NCI-H2081 (cell line): ENCODE measurements at places on chromosomes 5 and 9.

DNA sequence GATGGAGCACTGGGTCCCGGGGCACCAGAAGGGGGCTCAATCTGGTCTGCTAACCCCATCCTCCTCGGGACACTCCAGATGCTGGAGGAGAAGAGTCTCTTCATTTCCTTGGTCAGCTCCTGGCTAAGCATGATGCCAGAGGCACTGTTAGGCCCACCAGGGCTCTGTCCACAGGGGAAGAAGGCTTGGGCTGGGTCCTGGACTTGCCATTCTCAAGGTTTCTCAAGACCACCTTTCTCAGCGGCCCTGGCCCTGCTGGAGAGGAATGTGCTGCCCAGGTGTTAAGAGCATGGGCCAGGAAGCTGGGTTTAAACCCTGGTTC, 7.9 kb downstream of the SH2D3C start:
- no peak for DNase-seq

- no peak for DNase-seq
These were observed 124.6 kb downstream of the ARHGAP26 start for GRCh38 chr5:142894749-142895148.

DNA sequence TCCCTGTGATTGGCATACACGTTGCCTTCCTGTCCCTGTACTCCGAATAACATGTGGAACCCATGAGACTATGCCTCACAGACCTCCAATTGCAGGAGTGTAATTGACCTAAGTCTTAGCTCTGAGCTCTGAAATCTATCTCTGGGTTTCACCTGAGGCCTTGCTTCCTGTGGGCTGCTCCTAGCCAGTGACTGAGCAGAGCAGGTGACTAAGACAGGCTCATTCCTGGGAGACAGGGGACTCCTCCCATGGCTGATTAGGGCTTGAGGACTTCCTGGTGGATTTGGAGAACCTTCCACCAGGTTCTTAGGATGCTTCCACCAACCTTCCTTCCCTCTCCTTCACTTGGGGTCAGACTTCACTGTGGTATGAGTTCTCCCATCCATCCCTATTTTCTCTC, 22.3 kb upstream of the MIER3 start:
- DNase-seq, result no peak

DNA sequence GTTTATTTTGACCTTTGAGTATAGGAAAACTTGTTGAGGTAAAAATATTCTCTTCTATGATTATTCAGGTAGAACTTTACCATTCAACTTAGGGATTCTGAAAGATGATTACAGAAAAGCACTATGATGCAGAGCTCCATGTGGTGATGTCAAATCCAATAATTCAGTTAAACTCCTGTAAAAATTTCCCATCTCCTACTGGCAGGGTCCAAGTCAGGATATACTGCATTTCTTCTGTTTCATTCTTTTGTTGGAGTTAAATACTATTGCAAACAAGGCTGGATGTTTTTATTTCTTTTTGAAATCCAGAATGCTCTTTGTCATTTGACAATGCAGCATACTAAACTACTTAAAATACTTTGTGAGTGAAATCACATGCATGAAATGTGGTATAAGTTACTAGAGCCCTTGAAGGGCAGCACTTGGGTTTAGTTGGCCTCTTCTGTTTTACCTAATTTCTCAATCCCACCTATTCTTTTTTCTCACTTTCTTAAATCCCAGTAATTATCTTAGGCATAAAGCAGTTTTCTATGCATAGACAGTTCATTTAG, 204.5 kb downstream of the FBXL7 start:
- DNase-seq, result no peak

GRCh38 chr5:95664204-95664786, 17.7 kb downstream of the RFESD start:
- peak; percentile 20 for DNase-seq

- DNase-seq, result no peak
These were observed 1.0 kb downstream of the CERT1 start for GRCh38 chr5:75510417-75510835.

- DNase-seq, result no peak
These were observed 3.5 kb downstream of the SURF1 start for GRCh38 chr9:133352635-133353340.
